ENCODE measurements at places on chromosomes 5 and 9.

DNA sequence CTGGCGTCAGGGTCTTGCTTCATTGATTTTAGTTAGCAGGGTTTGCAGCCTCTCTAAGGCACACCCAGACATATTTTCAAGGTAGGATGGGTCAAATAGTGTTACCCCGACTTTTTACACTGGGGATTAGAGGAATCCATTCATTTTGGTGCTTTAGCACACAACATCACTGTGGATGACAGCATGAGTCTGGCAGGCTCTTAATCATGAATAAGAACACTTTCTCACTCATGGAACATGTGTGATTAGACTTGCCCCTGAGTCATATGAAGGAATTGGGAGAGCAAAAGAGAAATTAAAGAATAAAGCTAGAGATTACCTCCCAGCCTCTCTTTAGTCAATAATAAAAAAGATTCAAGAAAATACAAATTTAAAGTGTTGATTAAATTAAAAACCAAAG is 175.6 kb downstream of the SEMA5A start:
- no peak for DNase-seq

DNA sequence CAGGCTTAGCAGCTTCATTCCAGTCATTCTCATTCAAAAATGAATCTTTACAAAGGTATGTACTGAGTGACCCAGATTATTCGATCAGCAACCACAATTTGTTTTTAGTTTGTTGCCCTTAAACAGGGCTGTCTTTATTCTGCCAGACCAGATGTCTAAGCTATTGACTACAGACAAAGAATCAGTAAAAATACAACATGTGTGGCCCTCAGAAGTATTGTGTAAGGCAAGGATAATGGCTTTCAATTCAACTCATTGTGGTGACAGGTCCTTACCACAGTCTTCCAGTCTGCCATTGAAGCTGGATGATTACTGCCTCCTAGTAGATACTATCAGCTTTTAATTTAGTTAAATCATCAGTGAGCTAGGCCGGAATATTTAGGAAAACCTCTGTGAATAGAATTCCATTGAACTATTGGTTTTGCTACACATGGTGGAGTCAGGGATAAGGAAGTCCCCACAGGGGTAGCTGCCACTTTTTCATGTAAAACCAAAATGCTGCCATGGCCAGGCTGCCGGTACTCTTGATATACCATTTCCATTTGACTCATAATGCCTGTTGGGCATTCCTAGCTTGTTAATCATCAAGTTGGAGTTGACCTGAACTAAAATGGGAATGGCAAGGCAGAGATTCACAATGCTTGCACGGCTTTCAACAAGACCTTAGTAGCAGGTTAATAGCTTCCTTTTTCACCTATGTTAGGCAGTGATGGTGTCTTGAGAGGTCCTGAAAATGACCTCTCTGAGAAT is 175.6 kb downstream of the MEF2C start:
- peak; percentile 46 for DNase-seq

- DNase-seq: no peak
Observed at GRCh38 chr5:53418826-53419658, 61.4 kb upstream of the FST start.

DNA sequence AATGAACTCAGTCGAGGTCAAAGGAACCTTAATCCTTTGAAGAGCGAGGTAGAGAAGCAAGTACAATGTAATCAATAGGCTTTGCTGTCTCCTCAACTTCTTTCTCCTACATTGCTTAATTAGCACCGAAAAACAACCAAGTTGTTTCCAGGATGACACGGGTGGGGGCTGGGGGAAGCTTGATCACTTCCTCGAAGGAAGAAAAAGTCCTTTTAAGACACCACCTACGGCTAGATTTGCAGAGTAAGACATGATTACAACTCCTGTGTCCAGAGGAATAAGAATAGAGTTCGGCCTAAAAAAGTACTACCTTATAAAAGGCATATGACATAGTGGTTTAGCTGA is 811 bp upstream of the ARRDC3 start:
- peak; percentile 24 for DNase-seq

- DNase-seq: no peak
Observed at GRCh38 chr5:9698841-9699240, 68.7 kb upstream of the TAS2R1 start.

GRCh38 chr5:39520232-39520572 is 95.4 kb upstream of the DAB2 start:
- DNase-seq: no peak

DNA sequence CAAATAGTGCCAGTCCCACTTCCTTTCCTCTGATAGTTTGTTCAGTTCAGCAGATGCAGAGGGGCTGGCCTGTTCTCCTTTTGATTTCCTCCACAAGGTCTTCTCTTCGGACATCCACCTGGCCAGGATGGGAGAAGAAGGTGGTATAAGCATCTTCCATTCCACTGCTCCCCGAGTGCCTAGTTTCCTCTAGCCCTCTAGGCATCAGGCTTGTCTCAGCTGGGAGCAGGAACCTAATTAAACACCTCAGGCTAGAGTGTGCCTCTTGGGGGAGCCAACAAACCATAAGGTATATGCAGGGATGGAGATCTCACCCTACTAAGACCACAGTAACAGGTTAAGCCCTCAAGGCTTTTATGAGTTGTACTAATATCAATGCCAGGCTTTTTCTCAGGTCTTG is 835 bp upstream of the DND1 start:
- DNase-seq: no peak

GRCh38 chr9:100322954-100323536 is 29.7 kb downstream of the TEX10 start:
- DNase-seq: peak; percentile 18

DNA sequence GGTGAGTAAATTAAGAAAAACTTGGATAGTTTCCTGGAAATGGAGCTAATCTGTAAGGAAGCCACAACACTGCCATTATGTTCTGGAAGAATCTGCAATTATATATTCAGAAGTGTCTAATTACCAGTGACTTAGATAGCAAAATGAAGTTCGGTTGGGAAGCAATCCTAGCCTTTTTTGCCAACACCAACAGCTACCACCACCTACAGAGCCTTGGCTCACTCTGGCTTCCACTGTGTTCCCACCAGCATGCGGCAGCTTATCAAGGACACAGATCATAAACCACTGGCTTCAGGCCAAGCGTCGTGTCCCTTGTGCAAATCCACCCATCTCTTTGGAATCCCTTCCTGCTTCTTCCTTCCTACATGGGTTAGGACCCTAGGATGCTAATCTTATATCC is 118.0 kb upstream of the PCA3 start:
- no peak for DNase-seq

DNA sequence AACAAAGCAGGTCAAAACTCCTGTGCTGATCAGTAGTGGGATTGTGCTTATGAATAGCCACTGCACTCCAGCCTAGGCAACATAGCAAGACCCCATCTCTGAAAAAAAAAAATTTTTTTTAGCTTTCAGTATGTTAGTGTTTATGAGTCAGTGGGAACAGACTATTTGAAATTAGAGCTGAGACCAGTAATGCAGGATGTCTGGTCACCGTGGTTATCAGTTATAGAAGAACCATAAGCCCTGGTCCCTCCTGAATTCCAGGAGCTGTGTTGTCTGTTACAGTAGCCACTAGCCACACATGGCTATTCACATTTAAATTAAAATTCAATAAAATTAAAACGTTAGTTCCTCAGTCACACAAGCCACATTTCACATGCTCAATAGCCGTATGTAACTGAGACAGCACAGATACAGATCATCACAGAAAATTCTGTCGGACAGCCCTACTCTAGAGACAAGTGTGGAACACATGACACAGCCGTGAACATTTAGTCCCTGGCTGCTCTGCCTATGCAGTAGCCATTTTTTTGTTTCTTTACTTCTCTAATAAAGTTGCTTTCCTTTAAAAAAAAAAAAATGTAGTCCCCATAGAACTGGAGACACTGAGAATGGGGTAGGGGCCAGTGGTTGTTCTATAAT is 96.1 kb upstream of the SAP30L start:
- no peak for DNase-seq

DNA sequence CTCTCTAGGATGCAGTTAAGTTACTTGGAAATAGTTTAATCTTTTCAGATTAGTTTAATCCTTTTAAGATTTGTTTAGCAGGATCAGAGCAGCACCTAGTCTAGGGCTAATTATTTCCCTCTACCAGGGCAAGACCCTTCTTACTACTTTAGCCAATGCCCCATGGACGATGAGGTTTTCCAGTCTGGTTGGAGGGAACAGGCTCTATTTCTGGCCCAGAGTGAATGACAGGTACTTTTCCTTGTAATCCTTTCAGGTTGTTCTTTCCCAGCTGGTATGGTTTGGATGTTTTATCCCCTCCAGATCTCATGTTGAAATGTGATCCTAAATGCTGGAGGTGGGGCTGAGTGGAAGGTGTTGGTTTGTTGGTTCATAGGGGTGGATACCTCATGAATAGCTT is 27.2 kb downstream of the PTTG1 start:
- no peak for DNase-seq

DNA sequence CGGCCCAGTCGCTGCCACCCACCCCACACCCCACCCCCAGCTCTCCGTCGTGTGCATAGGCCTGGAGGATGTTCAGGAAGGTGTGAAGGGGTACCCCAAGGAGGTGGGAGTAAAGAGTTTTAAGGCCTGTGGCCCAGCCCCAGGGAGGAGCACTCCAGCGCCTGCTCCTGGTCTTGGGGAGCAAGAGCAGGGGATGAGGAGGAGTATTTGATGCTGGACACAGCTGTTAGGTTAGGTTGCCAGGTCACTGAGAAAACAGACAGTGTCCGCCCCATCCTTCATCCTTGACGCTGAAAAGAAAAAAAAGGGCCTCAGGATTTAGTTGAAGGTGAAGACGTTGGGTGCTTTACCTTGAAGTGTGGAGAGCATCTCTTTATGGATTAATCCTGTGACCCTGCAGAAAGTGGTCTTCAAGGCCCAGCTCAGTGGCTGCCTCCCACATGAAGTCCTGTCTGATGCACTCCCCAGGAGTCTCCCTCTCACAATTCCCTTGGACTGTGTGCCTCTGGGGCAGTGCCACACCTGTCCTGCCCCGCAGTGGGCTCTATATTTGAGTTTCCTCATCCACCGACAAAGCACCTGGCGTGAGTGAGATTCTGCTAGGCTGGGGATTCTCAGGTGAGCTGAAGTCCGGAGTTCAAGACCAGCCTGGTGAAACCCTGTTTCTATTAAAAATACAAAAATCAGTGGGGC is 101.8 kb downstream of the SPRY4 start:
- no peak for DNase-seq

- no peak for DNase-seq
Observed at GRCh38 chr5:33530183-33531036, 89.6 kb downstream of the TARS1 start.

DNA sequence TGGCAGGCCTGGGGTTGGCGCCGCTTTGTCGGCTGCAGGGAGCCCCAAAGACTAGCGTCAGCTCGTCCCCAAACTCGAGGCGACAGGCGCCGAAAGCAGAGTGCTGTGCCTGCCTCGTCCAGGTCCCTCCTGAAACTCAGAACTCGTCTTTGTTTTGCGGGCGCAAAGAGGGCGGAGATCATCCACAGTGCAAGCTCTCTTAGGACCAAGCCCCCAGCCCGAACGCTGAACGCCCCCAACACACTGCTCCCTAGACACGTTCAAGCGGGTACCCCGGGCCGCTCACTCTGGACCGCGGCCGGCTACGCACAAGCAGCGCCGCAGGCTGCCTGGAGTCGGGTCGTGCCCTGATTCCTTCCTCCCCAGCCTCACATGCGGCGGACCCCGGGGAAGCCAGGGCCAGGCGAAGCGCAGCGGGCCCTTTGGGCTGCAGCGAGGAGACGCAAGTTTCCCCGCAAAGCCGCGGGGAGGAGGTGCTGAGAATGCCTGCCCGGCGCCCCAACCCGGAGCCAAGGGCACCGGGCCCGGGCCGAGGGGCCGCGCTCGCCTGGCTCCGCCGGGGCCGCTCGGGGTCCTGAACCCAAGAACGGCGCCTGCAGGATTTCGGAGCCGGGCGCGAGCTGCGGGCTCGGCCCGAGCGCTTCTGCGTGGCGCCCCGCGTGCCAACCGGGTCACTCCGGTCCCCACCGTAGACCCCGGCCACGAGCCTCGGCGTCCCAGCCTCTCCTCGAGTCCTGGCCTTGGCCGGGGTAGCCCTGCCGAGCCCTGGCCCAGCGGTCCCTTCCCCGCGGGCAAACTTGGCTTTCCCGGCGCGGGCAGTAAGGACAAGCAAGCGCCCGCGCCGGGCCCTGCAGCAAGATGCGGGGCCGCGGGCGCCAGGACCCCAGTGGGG is 738 bp downstream of the FSTL4 start:
- DNase-seq: peak; percentile 57

DNA sequence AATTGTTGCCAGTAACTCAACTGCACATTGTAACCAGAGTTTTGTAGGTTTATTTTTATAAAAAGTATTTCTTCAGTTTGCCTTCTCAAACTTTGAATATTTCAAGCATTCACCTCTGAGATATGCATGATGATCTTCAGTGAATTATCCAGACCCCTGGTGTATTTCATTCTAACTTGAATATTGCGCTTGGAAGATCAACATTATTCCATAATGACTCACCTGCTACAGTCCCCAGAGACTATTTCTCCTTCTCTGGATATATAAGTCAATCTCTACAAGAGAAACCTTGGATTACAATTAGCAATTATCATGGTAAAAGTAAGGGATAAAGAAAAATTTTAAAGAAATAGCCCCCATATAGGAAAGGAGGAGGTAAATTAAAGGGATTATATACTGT is 1041.0 kb downstream of the TLE1 start:
- DNase-seq: no peak

- DNase-seq: no peak
Observed at GRCh38 chr5:71829206-71829605, 110.1 kb downstream of the CARTPT start.

- no peak for DNase-seq
Observed at GRCh38 chr5:53568871-53569270, 8.4 kb downstream of the NDUFS4 start.

- DNase-seq: no peak
Observed at GRCh38 chr9:124040935-124041816, 29.6 kb downstream of the LHX2 start.

GRCh38 chr5:133992429-133993155 is 12.2 kb downstream of the VDAC1 start:
- no peak for DNase-seq

DNA sequence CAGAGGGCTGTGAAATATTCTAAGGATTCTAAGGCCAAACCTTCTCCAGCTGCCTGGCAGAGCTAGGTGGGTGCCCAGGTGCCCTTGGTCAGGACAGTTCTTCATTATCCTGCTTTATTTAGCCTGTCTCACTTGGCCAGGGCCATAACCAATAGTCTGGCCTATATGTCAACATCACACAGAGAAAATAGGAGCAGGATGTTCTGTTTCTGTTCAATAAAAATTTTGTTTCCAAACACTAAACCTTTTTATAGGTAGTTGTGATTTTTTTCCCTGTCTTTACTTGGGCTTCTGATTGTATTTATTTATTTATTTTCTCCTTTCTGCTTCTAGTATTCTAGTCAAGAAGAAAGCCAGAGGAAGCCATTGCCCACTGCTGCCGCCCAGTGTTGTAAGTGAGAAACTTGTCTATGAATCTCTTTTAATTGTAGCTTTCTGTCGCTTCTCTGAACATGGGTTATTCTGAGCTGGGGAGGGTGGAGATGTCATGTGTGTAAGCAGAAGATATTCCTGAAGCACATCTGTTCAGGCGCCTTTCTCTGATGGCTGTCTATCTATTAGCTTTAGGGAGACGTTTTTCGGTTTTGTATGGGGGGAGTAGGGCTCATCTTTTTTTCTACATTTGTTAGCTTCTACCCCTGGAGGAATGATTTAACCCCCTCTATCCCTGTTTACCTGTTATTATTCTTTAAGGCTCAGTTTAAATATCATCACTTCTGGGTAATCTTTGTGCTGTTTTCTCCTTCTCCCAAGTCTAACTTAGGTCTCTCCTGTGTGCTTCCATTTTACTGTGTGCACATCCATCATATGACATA is 97.1 kb downstream of the UNC13B start:
- peak; percentile 75 for DNase-seq

GRCh38 chr9:138115506-138115905 is 237.9 kb downstream of the CACNA1B start:
- DNase-seq: no peak

- DNase-seq: no peak
Observed at GRCh38 chr5:88116396-88116795, 152.2 kb downstream of the TMEM161B start.
